ENCODE measurements at places on chromosomes 2 and 18.

- no peak for DNase-seq
These were observed 10.0 kb downstream of the SUPT7L start for GRCh38 chr2:27653397-27653796.

DNA sequence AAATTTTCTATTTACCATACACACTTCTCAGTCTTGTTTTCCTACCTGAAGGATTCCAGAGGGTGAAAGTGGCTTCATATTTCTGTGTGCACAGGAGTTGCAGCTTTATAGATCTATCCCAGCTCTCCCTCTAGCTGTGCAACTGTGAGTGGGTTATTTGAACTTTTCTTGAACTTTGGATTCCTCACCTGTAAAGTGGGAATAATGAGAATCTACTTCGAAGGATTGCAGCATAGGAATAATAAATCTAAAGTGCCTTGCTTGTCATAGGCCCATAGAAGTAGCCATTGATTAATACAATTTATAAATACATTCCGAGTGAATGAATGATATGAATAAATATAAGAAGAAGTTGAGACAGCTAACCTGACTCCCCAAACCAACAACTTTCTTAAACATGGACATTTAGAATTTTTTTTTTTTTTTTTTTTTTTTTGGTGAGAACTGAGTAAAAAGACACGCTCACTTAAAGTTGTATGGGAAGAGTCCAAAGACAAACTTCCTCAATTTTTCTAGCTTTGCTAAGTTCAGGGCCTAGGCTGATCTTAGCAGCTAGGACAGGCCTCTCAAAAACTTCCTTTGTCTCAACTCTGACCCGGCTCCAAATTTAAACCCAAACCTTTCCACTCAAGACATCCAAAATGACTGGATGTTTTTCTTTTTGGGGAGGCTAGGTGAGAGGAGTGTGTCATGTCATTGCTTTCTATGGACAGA is 203.3 kb upstream of the FBXO11 start:
- DNase-seq, result no peak

- DNase-seq, result no peak
These were observed 8.9 kb downstream of the ASIC4 start for GRCh38 chr2:219523031-219523671.

- no peak for DNase-seq
These were observed 279.7 kb downstream of the MEIS1 start for GRCh38 chr2:66714610-66715009.

DNA sequence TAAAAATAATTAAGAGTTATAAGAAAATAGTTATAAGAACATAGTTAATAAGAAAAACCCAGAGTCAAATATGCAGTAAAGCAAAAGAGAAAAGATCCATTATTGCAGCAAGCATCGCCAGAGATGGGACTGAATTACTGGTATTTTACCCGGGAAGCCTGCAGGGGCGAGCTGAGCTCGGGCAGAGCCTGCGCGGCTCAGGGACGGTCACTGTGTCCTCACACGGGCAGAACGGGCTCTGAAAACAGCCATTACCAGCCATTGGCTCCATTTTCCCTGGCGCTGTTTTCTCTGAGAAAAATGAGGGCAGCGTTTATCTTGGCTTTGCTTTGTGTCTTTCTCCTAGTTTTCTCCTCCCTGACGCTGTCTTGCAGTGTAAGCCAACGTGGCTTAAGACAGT is 95.3 kb upstream of the ALKAL2 start:
- no peak for DNase-seq

GRCh38 chr2:146003337-146003736 is 1483.4 kb upstream of the ZEB2 start:
- no peak for DNase-seq

GRCh38 chr2:241501099-241501541 is 7.3 kb downstream of the STK25 start:
- DNase-seq, result no peak

DNA sequence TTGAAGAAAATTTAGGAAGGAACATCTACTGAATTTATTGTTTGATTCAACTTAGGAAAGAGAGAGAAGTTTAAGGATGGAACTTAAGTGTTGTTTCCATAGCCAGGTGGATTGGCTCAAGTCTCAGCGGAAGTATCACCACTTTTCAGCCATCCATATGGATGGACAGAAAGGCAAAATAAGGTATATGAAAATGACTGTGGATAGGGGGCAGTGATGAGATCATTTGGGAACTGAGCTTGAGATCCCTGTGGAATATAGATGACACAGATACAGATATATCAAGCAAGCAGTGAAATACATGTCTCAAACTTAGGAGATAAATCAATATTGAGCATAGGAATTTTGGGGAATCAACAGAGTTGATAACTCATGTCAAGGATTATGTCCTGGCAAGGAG is 1462.7 kb upstream of the NXPH2 start:
- DNase-seq, result no peak

- no peak for DNase-seq
These were observed 66.2 kb downstream of the MAIP1 start for GRCh38 chr2:200021449-200022114.

GRCh38 chr2:128504246-128505149 is 185.8 kb upstream of the HS6ST1 start:
- DNase-seq, result no peak

- DNase-seq, result no peak
These were observed 8.8 kb downstream of the C2orf92 start for GRCh38 chr2:97678298-97678697.

GRCh38 chr2:212974692-212975091 is 176.7 kb downstream of the IKZF2 start:
- no peak for DNase-seq

GRCh38 chr2:202034249-202035088 is 814 bp downstream of the FZD7 start:
- no peak for DNase-seq

DNA sequence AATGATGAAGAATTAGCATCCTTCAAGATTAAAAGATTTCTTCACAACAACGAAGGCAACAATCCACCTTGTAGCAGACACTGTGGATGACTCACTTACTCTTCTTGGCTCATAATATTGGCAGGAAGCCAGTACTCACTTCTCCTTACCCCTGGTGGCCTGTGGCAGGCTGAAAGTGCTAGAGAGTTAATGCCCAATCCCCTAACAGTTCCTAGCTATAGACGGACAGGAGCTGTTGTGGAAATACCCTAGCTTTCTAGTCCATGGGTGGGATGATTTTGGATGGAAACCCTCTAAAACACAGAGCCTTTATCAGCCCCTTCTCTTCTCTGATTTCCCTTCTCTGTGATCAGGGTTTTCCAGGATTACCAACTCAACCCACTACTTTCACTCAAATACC is 128.6 kb upstream of the NYAP2 start:
- DNase-seq, result no peak

DNA sequence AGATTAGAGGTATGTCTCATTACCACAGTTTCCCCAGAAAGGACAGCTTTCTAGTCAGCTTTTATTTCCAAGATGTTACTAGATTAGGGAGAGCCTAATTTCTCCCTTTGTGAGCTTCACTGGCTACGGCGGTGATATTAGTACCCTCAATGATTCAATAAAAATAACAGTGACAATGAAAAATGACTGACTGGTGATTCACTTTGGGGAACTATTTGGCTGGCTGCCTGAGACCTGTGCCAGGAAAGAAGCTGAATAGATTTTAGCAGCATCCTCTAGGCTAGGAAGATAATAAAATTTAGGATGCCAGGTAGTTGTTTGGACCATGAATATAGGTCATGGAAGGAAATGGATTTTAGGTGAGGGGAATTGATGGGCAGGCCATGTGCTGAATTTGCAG is 178.7 kb downstream of the FMNL2 start:
- no peak for DNase-seq

- no peak for DNase-seq
These were observed 21.4 kb downstream of the FAM98A start for GRCh38 chr2:33577668-33578067.

DNA sequence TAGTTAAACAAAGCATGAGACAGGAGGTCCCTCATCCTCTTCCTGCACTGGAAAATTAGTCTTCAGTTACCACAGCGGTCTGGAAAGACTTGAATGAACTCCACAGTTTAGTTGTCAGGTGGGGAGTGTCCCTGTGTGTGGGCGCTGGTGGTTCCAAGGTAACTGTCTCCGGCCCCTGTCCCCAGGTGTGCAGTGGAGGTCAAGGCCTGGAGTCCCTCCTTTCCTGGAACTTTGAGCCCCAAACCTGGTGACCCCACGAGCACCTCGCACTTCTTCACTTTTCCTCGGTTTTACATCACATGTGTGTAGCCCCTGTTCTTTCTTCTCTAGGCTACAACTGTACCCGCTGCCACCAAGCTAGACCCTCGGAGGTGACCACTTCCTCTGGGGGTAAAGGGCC is 28.0 kb upstream of the INHBB start:
- DNase-seq, result no peak

DNA sequence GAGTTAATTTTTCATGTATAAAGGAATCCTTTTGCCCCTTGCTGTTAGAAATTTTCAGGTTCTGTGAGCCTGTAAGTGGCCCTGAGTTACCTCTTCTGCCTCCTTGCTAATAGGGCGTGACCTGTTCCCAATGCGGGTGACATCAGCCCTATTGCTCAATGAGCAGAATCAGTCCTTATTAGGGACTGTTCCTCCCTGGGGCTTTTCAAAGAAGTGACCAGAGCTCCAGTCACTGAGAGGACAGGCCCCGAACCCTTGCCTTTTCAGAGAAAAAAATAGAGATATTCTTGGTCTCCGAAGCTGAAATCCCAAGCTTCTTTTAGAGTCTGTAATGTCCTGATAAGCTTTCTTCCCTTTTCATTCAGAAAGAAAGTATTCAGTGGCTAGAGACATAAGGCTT is 8.2 kb upstream of the APOB start:
- no peak for DNase-seq

- DNase-seq, result no peak
These were observed 815.1 kb upstream of the RAB6C start for GRCh38 chr2:129164220-129164949.

All from caudate nucleus (tissue), 63 donors.